Liver (tissue), 10 donors: ENCODE measurements at places on chromosomes 7 and 10.

GRCh38 chr7:137488038-137488437 lies 144.5 kb upstream of the PTN start:
- DNase-seq, result no peak

DNA sequence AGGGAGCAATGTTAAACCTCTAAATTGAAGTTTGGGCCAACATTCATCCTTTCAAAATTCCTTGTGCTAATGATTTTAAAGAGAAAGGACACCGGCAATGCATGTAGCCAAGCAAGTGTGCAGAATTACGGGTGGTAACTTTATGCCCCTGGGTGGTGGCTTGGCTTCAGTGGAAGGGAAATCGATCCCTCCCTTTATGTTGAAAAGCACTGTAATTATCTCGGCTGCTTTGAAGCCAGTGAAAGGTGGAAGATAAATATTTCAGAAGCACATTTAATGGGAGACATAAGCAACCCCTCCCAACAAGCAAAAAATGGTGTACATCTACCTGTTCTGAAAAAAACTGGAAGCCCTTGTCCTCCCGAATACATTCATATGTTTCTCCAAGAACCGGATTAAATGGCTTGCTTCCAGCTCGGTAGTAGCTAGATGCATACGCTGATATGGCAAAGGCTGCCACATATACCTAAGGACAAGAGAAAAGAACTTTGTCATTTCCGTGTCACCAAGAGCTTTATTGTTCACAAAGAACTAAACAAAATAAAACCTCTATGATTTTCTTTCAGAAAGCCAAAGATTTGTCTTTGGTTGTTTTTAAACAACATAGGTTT lies 73.3 kb upstream of the GSDME start:
- DNase-seq, result no peak

DNA sequence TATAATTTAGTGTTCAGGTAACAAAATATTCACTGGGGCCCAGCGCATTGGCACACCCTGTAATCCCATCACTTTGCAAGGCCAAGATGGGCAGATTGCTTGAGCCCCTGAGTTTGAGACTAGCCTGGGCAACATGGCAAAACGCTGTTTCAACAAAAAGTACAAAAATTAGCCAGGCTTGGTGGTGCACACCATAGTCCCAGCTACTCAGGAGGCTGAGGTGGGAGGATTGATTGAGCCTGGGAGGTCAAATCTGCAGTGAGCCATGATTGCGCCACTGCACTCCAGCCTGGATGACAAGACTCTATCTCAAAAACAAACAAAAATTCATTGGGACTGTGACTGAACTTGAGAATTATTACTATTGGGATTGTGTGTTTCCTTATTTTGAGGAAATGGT lies 40.4 kb upstream of the TRUB1 start:
- DNase-seq, result no peak

GRCh38 chr10:43913676-43914235 lies 265.1 kb upstream of the ZNF32 start:
- DNase-seq, result no peak

DNA sequence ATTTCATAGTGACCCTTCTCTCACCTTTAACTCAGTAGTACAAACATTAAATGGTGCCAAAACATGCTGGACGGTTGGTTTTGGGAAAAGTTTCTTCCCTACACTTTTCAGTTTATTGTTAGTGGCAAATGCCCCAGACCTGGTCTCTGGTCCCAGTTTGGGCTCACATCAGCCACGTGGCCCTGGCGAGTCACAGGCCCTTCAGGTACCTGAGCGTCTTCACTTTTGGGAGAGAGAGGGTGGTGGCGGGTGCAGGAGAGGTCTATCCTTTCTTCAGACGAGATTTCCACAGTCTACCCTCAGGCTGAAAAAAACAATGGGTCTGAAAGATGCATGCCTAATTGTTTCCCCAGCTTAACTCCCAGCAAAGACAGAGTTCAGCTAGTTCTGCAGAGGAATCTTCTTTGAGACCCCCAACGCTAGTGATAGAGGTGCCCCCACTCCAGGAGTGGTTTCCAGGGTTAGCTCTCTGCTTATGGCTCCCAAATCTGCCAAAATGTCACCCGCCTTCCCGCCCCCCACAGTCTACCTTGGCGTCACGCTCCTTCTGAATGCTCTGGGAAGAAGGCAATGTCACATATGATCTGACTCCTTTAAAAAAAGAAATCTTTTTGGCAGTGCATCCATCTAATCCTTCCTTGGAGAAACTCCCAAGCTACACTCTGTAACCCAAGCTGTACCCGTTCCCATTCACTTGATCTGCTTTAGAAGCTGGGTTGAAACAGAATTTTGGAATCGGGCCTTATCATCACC lies 384.8 kb upstream of the FOXK1 start:
- DNase-seq, result no peak

DNA sequence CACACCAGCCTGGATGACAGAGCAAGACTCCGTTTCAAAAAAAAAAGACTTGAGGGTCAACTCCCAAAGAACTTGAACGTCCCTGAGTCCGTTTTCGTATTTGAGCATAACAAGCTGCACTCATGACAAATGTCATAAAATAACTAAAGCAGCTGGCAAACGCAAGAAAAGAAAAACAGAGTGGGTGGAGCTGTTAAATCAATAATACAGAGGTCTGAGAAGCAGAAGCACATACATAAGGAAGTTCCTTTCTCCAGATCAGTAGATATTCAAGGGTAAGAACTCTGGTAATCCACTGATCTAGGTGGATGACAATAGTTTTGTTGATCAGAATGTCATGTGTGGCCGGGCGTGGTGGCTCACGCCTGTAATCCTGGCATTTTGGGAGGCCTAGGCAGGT lies 150.1 kb downstream of the FAM107B start:
- no peak for DNase-seq

DNA sequence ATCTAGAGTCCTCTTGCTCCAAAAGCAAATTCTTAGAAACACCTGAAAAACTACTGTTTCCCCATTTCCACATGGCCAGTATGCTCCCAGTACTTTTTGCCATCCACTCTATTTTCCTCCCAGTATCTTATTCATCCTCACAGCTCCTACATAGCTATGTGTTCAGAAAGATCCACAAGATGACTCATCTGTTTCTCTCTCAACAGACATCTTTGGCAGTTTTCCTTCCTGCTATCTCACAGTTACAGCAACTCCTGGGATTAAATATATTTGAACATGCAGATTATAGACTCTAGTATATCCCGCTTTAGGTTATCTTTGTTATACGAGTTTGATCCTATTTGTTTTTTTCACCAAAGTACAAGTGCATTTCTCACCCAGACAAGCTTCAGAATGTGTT lies 675.6 kb upstream of the POT1 start:
- no peak for DNase-seq

- DNase-seq, result no peak
Measured at GRCh38 chr10:66307826-66308225, 618.0 kb upstream of the LRRTM3 start.

DNA sequence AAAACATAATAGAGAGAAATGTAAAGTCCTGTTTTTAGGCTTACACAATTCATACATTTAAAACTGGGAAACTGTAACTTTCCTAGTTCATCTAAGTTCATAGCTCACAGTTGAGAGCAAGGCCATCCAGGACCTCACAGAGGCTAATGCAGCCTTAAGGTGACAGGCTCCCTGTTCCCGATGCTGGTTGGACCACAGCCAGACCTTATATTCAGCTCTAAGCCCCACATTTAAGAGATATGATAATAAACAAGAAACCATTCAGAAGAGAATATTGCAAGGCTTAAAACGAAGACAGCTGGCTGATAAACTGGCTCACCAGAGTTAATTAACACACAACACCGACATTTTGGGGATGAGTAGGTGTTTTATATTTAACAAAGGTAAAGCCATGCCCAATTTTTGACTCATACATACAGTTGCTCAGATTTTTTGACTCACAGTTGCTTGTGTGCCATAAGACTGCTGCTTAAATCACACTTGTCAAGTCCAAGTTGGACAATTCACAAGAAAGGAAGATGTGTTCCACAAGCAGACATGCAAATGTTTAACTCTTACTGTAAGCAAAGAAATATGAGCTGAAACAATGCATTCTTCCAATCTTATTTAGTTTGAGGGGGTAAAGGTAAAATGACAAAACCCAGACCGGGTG lies 41.1 kb upstream of the TMEM213 start:
- DNase-seq, result no peak
